ENCODE measurements at places on chromosomes 16 and 17.

DNA sequence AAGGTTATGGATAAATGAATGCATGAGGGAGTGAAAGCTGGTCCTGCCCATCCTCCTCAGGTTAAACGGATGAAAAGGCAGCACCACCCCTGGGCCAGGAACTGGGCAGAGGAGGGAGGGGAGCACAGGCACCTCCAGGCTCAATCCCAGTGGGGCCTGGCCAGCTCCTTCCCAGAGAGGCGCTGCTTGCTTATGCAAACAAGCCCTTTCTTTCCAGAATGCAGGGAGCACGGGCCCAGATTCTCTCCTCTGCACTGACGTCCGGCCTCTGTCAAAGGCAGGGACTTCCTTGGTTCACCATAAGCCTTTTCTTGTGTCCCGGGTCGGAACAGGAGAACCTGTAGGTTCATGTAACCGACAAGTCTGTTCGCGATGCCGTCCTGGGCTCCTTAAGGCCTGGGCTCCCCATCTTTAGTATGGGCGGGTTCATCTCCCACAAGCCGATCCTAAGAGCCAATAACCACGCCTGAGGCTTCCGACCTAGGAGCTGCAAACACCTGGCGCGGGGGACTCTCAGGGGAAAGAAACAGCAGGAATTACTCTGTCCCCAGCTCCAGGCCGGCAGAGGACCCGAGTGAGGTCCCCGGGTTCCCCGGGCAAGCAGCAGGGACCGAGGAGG, 16.3 kb downstream of the ENPP7 start:
- no peak for DNase-seq

GRCh38 chr16:87382023-87382785, 1.4 kb downstream of the FBXO31 start:
- no peak for DNase-seq

GRCh38 chr17:72978593-72979218, 113.8 kb downstream of the SLC39A11 start:
- DNase-seq: no peak

DNA sequence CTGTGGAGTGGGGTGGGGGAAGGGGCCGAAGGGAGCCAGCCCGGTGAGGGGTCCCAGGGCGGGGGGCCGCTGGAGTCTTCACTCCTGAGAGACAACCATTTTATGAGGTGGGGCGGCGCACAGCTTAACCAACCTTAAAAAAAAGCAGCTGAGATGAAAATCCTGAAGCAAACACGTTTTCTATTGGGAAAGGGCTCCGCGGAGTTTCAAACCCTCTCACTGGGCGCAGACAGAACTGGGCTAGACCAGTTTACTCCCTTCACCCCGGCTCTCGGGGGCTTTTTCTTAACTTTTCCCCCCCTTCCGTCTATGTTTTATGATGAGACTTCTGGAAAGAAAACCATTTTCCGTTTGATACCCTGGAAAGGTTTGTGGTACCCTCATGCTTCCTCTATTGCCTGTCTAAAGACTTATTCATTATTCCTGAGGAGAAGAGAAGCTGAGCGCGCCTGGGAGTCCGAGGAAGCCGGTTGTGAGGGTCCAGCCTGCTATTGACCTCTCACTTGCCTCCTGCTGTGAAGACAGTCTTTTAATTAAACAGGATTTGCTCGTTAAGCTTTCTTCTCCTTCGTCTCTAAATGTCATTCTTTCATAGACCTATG, 482 bp upstream of the SSH2 start:
- peak; percentile 16 for DNase-seq

GRCh38 chr16:72889616-72890582, 158.0 kb downstream of the ZFHX3 start:
- no peak for DNase-seq

GRCh38 chr16:2299915-2300192, 31.9 kb upstream of the RNPS1 start:
- DNase-seq: no peak
